ENCODE measurements at places on chromosomes 11 and 22.

- no peak for DNase-seq
Measured at GRCh38 chr11:26093206-26093605, 238.7 kb upstream of the ANO3 start.

DNA sequence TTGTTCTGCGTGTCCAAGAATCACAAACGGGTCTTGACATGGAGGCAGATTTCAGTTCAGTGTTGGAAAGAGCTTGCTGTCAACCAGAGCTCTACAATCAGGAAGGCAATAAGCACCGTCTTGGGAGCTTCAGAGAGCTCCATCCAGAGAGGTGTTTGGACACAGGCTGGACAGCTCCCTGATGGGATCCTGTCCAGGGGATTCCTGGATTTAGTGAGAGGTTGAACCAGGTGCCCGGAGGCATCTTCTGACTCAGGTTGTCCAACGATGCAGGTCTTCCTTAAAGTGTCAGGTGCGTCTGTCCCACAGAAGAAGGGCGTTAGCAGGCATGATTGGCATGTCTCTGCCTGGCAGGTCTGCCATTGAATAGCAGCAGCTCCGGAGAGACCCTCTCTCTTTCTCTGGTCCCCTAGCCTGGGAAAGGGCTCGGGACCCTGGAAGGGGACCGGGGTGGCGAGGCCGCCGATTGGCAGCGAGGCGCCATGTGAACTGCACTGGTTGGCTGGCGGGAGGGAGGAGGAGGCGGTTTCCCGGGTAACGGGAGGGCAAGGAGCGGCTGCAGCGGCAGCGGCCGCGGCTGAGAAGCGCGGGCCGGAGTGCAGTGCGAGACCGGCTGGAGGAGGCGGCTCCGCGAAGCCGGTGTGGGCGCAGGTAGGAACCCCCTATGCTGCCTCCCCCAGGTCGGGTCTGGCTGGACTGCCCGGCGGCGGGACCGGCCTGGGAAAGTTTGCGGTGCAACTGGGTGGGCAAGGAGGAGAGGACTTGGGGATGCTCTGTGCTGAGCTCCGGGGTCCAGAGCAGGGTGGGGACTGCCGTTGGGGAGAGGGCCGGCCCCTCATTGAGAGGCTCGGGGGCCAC is 104.1 kb upstream of the E2F8 start:
- DNase-seq, result peak; percentile 67

DNA sequence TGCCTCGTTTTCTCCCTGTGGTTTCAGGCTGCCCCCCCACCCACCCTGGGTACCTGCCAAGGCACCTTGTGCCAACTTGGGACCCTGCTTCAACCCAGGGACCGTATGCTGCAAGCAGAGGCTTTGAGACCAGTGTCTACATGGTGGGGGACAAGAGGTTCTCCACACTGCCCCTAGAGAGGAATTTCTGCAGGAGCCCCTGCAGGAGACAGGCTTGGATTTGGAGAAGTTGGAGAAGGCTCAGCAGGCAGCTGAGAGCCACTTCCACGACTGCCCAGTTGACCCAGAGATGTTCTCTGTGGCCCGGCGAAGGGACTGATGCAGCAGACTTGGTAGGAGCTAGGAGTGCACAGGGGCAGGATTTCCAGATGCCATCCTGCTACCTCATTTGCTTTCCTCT is 20.1 kb upstream of the NNMT start:
- no peak for DNase-seq

GRCh38 chr11:297586-298405 is 1.5 kb downstream of the IFITM5 start:
- no peak for DNase-seq

DNA sequence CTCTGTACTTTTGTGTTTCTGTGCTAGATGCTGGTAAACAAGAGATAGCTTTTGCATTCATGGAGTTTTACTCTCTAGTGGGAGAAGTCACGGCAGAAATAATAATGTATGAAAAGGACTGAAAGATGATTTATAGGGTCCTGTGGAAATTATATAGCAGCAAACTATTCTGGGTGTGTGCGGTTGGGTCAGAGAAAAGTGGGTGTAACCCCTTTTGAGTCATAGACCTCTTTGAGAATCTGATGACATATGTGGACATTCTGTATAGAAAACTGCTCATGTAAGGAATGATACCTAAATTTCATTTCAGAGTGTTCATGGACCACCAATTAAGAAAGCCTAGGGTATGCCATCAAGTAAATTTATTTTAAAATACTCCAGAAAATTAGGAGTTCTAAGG is 54.4 kb downstream of the TMEM135 start:
- no peak for DNase-seq

GRCh38 chr22:27811778-27812177 is 10.2 kb upstream of the MN1 start:
- DNase-seq, result no peak

- no peak for DNase-seq
Measured at GRCh38 chr11:65297026-65297672, 17.5 kb upstream of the CDC42EP2 start.

GRCh38 chr22:48898524-48899250 is 929.0 kb downstream of the BRD1 start:
- DNase-seq, result no peak

DNA sequence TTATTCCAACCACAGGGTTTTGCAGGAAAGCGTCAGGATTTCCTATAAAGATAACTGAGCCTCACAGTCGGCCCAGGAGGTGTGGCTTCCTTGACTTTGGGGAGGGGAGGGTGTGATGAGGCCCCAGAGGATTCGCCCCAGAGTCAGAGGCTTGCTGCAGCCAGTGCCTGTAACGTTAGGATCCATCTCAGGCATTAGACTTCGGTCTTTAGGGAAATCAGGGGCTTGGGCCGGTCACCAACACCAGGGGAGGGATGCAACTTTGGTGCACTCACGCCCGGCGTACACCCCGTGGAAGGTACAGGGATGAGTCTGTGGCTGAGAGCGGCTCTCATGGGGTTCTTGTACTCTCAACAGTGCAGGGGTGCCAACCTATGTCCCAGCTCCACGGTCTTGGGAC is 5.7 kb upstream of the ANO1 start:
- DNase-seq, result no peak

DNA sequence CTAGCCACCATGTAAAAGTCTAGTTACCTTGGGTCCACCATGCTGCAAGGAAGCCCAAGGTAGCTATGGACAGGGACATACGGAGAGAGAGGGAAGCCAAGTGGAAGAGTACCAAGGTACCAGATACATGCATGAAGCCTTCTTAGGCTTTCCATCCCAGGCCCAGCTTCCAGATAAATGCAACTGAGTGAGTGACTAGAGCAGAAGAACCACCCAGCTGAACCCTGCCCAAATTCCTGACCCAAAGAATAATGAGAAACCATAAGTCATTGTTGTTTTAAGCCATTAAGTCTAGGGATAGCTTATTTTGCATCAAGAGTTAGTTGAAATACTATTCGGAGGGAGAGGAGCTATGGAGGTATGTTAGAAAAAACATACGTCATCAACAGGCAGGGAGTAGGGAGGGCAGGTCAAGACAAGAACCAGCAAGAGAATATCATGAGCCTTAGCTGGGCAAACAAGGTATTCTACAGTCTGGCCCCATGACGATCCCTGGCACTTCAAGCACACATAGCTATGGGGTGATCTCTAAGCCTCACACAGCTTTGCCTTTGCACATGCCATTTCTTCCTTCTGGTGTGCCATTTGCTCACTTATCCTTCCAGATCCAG is 36.5 kb upstream of the APLNR start:
- no peak for DNase-seq

DNA sequence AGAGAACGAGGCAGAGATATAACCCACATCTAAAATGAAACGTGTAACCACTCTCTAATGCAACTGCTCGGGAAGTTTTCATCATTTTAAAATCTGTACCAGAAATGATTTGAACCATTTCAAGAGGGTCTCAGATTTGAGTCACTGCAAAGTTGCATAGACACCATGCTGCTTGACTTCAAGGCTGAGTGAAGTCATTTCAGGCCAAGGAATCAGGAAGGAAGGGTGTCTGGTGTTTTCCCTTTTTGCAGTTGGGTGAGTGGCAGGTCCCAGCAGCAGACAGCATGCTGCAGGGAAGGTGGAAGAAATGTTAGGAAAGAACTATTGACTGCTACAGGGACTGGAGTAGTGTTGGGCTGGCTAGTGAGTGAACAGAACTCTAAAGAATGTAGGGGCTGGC is 16.5 kb downstream of the TANGO2 start:
- DNase-seq, result no peak

DNA sequence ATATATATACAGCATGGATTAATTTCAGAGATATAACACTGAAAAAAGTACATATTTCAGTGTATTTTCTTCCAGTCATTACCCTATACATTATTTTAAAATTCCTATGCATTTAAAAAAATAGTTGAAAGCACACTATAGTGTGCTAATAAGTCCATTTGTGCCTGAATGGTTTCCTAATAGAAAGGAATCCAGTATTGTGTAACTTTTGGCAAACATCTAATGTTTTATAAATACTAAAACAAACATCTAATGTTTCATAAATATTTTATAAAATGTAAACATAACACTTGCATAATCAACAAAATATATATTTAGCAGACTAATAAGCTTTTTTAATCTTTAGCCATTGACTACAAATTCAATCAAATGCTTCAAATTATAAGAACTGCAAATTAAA is 126.6 kb upstream of the FIBIN start:
- no peak for DNase-seq

GRCh38 chr11:44301564-44302271 is 8.2 kb downstream of the ALX4 start:
- DNase-seq, result no peak

DNA sequence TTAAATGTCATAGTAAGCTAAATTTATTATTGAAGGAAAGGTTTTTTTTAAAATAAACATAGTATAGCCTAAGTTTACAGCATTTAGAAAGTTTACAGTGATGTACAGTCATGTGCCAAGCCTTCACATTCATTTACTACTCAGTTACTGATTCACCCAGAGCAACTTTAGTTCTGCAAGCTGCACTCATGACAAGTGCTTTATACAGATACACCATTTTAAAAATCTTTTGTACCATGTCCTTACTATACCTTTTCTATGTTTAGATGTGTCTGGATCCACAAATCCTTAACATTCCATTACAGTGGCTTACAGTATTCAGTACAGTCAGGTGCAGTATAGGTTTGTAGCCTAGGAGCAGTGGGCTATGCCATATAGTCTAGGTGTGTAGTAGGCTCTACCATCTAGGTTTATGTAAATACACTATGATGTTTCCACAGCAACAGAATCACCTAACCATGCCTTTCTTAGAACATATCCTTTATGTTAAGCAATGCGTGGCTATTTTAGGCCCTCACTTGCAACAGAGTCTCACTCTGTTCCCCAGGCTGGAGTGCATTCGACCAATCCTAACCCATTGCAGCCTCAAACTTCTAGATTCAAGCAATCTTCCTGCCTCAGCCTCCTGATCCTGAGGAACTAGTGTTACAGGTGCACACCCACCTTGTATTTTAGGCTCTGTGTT is 79.5 kb upstream of the SLC25A18 start:
- DNase-seq, result no peak

- DNase-seq, result no peak
Measured at GRCh38 chr11:19546325-19546724, 166.3 kb upstream of the NAV2 start.

GRCh38 chr11:95595973-95596489 is 193.6 kb downstream of the FAM76B start:
- DNase-seq, result no peak

- no peak for DNase-seq
Measured at GRCh38 chr11:17927681-17928343, 85.0 kb downstream of the SERGEF start.

GRCh38 chr11:66101066-66101464 is 31.0 kb downstream of the PACS1 start:
- DNase-seq, result no peak

DNA sequence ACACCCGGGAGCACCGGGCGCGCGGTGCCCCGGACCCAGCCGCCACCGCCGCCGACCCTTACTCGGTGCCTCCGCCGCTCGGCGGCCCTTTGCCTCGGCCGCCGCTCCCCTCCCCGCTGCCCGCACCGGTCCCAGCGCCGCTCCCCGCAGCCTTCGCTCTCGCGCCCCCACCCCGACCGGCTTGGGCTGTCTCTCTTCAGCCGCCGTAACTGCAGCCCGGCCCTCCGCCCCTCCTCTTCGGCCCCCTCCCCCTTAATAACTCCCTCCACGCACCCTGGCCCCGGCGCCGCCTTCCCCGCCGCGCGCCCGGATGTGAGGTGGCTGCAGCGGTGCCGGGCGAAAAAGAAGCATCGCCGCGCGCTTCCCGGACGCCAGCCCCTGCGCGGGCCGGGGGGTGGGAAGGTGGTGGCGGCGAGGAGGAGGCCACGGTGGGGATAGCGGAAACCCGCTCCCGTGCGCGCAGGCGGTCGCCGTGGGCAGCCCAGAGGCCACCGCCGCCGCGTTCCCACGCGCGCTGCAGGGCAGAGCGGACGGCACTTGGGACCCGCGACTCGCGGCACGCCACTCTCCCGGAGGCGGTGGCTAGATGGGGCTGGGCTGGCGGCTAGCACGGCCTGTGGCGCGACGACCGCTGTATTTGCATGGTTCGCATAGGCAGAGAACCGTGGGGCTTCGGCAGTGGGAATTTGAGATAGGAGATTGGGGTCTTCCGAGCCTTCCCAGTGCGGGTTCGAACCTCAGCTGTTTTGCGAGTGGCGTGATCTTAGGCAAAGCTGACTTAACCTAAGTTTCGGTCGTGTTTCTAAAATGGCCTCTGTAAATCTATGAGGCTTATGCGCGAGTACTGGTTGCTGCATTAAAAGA is at the start of gene EIF4ENIF1:
TSS of gene EIF4ENIF1 (minus strand) at position 211 of the 864 bp plus-strand sequence. CDS start 1,124 bp downstream, outside the sequence.
- peak; percentile 76 for DNase-seq

DNA sequence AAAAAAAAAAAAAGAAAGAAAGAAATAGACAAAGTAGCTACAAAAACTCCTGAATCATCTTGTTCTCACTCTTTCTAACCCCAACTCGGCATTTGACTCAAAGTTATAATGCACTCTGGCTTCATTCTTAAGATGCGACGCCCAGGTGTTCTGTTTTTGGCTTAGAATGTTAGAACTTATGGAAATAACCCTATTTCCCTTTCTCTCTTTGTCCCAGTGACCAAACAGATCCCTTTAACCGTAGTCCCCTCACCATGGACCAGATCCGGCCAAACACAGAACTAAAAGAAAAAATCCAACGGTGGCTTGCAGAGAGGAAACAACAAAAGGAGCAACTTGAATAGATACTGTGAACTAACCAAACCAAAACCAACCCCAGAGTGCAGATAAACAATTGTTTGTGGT is 5.3 kb upstream of the ATP5MG start:
- no peak for DNase-seq

DNA sequence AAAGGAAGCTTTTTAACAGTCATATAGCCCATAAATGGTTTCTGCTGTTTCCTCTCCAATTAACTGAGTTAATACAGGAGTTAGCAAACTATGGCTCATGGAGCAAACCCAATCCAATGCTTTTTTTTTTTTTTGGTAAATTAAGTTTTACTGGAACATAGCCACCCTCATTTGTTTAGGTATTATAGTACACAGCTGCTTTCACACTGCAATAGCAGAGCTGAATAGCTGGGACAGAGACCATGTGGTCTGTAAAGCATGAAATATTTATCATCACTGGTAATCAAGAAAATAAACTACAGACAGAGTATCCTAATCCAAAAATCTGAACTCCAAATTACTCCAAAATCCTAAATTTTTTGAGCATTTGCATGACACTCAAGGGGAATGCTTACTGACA is 53.7 kb downstream of the RDX start:
- no peak for DNase-seq

GRCh38 chr22:27603800-27604144 is 197.8 kb downstream of the MN1 start:
- DNase-seq, result no peak

- DNase-seq, result no peak
Measured at GRCh38 chr11:122140500-122140899, 24.5 kb upstream of the BLID start.
